ENCODE measurements at places on chromosomes 3 and 15.

GRCh38 chr3:149843502-149843901 lies 30.5 kb downstream of the RNF13 start:
- no peak for DNase-seq

DNA sequence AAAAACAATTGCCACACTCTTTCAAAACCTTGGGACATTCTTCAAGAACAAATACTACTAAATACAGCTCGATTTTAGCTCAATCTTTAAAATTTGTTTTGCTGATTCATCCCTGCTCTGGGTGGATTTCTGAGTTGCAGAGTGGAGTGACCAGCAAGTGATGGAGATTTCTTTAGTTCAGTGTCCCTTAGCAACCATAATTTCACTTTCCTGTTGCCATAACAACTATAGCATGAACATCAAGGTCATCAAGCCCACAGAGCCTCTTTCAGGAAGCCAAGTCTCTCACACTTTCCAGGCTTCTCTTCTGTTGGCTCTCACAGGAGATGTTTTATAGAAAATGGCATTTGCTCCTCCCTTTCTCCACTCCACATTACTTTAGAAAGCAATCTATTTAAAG lies 597.2 kb upstream of the ADAMTS9 start:
- no peak for DNase-seq

- DNase-seq, result no peak
Measured at GRCh38 chr3:67286586-67286985, 288.5 kb downstream of the KBTBD8 start.

GRCh38 chr15:80773122-80773551 lies 6.0 kb upstream of the CEMIP start:
- DNase-seq, result no peak

DNA sequence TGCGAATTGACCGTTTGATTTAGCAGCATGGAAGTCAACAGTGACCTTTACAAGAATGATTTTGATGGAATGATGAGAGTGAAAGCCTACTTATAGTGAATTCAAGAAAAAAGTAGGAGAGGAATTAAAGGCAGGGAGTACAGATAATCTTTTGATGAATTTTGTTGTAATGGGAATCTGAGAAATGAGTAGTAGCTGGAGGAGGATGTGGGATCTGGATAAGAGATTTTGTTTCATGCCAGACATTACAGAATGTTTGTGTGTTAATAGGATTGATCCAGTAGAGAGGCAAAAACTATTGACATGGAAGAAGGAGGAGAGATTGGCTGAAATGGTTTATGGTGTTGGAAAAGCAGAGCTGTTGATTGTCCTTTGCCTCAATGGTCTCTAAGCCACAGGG lies 17.4 kb upstream of the ZNF609 start:
- DNase-seq, result no peak

- DNase-seq, result no peak
Measured at GRCh38 chr15:92907229-92907628, 7.1 kb downstream of the CHD2 start.

GRCh38 chr3:168574455-168575158 lies 478.9 kb upstream of the GOLIM4 start:
- no peak for DNase-seq

DNA sequence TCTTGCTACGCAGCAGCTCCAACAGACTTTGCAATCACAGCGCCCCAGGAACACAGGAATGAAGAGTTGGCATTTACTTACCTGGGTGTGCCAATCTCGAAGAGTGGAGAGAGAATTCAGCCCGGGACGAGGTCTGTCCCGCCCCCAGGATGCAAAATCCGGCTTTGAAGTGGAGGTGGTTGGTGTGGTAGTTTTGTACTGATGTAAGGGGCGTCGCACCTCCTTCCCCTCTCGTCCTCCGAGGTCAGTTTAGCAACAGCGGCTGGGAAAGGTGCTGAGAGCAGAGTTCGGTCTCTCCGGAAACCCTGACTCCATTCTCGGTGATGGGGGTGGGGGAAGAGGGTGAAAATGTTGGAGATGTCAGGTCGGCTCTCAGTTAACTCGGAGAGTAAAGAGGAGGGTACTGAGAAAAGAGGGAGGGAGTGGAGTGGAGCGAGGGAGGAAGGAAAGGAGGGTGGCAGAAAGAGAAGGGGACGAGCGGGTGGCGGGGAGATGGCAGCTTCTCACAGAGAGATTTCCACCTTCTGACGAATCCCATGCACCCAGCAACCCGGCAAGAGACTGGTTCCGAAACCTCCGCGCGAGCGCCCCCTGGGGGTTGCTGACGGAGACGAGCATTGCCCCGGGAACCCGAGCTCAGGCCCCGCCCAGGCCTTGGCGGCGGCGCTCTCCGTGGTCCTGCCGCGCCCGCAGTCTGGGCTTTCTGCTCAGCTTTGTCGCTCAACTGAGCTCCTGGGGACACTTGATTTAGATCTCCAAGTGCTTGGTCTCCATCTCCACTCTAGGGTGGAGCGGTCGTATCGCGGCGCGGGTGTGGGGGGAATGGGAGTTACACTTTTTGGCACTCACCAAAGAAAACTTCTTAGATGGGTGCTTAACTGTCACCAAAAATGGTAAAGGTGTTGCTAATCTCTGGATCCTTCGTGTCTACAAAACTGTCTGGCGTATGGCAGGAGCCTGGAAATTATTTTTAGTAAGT lies at the start of gene CPNE4:
CPNE4 (minus strand) TSS at position 529 of the 979 bp plus-strand sequence.
- DNase-seq, result peak; percentile 75

- DNase-seq, result no peak
Measured at GRCh38 chr3:14133188-14133800, 8.4 kb downstream of the TMEM43 start.

DNA sequence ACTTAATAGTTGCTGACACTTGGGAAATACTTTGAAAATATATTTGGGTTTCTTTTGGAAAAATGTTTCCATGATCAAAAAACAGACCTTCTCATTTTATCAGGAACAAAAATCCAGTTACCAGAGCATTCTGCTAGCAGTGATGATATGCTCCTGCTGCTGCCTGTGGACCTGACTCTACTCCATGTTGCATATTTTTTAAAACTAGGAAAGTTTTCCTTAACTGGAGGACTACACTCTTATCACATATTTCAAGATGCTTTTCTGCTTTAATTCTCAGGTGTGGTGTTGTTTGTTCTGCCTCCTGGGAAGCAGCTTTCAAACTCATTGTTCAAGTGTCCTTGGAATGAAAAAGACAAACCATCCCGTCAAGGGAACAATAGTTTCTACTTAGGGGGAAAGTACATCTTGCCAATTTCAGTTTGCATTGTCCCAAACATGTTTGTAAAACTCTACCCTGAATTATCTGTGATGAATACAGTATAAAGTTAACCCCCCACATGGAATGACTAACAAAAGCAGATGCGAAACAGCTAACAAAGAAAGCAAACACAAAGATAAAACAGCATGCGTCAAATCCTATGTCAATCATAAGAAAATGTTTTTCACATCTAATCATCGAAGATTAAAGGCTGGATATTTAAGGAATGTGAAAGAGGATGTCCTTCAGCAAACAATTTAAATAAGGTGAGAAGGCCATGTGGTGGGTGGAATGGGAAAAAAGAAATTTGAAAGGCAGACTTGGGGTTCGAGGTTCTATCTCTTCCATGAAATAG lies 40.1 kb upstream of the PSMD6 start:
- DNase-seq, result no peak

GRCh38 chr15:44102675-44103254 lies 92.3 kb downstream of the FRMD5 start:
- no peak for DNase-seq

- DNase-seq, result no peak
Measured at GRCh38 chr3:98272126-98272525, 8.1 kb downstream of the OR5H6 start.

GRCh38 chr15:48084759-48085590 lies 35.8 kb upstream of the SLC24A5 start:
- peak; percentile 39 for DNase-seq

DNA sequence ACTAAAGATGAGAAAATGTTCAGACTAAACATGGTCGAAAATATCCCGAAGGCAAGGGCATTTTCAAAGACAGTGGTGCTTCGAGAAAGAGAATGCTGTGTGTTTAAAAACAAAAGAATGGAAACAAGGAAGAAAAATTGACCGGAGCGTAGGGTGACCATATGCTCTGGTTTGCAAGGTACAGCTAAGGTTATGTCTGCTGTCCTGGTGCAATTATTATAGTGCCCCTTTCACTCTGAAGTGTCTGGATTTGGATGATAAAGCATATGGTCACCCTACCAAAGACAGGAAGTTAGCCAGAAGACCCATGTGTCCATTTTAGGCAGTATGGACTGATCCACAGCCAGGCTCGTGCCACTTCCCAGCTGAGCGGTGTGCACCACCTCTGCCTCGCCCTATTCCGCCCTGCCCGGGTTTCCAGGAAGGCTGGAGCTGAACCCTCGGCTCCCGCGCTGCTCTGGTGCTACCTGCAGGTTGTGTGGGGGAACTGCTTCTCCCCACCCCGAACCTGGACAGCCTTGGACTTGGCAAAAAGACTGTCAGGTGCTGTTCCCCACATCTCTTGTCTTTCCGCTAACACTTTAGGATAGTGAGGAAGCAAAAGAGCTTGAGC lies 25.2 kb downstream of the GOLGA6D start:
- peak; percentile 67 for DNase-seq
